Stimulated activated CD8-positive, alpha-beta memory T cell treated with anti-CD3 and anti-CD28 coated beads, Interleukin-7, amount 100 ng/mL, for 1 hour (primary cell): ENCODE measurements at places on chromosomes 16 and 17.

GRCh38 chr17:27379888-27380533 is 76.2 kb upstream of the KSR1 start:
- DNase-seq: no peak

DNA sequence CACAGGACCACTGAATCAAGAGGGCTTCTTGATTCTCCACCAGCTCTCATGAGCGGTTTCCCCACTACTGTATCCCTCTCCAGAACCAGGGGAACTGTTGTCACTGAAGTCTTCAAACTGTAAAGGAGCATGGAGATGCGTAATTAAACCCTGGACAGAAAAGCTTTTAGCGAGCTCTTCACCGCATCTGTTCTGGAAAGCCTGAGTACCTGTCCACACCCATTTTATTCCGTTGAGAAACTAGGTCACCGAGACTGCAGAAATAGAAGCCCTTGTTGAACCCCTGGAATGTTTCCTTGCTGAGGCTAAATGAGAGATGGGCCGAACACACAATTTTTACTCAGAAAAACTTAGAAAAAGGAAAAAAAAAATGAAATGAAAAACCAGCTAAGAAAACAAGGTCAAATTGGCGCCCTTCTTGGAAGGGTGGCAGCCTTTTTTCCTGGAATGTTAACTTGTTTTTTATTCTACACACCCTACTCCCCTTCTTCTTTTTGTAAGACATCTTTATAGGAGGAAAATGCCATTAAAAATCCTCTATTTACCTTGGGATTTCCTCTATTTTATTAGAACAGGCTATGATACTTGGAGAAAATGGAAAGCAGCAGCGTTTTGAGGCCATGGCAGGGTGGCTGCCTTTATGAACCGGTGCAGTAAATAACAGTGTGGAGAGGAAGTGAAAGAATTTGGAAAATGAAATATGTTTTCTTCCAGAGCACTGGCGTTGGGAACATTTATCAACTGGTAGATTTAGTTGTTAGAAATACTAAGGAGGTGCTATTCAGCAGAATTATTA is 52.6 kb upstream of the CRISPLD2 start:
- DNase-seq: no peak

- DNase-seq: no peak
Measured at GRCh38 chr17:80698297-80698696, 153.7 kb downstream of the RPTOR start.

- DNase-seq: no peak
Measured at GRCh38 chr16:86895606-86896005, 317.3 kb downstream of the FOXL1 start.

DNA sequence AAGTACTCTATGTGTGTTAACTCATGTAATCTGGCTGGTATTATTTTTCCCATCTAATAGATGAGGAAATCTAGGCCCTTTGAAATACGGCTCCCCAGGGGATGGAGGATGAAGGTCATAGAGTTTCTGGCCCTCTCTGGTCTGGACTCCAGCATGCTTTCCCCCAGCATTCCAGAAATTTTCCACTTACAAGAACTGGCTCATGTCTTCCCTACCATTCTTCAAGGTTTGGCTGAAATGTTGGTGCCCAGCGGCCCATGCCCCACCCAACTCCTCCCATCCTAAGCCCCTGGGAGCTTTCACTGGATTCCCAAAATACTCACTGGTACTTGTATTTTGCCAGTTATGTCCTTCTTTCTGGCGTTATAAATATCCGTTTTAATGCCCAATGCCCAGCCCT is 237.5 kb upstream of the NLRP1 start:
- DNase-seq: no peak

DNA sequence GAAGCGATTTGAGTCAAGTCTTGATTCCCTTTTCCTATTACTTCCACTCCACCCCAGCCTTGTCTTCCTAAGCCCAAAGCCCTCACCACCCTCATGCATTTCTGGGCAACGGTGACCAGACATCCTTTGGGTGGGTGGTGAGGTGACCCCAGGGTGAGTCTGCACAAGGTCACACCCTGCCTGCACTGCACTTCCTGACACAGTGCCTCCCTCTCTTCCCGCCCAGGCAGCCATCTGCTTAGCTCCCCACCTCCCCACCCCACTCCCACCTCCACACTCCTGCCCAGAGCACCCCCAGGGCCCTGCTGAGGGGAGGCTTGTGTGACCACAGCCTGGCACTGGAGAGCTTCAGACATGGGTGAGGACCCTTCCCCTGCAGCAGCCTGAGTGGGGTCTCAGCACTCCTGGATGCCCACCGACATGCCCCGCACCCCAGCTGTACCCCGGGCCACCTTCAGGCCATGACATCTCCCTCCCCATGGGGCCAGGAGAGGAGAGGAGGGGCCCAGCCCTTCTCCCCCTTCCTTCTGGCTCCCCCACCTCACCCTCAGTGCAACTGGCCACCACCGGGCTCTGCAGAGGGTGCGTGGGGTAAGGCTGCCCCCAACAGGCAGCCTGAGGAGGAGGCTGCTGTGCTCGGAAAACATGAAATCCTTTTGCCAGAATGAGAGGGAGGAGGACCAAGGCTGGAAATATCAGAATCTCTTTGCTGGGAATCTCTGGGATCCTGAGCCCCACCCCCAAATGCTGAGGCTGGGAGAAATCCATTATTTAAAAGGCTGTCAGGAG is 68.6 kb downstream of the CCT6B start:
- no peak for DNase-seq

DNA sequence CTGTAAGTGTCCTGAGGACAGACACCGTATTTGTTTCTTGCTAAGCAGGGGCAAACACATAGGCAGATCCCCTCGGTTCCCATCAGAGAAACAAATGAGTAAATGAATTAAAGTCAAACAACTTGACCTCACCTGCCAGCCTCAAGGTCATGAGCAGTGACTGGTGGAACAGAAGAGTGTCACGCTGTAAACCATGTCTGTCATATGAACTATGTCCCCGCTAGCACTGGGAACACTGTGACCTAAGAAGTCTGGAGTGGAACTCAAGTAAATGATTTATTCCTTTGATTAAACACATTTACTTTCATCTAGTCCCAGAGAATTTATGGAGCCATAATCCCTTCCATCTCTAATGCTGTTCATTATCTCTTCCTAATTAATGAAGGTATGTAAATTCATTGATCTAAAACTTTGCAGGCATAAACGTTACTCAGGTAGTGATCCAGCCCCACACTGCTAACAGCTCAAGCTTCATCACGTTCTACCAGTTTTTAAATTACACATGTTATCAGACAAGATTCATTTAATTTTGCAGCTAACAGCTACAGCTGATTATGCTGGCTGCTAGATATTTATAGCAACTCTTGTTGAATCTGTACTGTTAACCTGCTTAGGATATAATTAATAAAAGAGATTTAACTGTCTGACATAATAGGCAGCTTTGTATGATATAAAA is 38.7 kb downstream of the CPPED1 start:
- DNase-seq: no peak

- no peak for DNase-seq
Measured at GRCh38 chr17:33038740-33039139, 47.1 kb downstream of the SPACA3 start.

- DNase-seq: no peak
Measured at GRCh38 chr17:55575058-55575636, 63.9 kb upstream of the SMIM36 start.

- no peak for DNase-seq
Measured at GRCh38 chr16:58503863-58504688, 4.1 kb downstream of the NDRG4 start.

DNA sequence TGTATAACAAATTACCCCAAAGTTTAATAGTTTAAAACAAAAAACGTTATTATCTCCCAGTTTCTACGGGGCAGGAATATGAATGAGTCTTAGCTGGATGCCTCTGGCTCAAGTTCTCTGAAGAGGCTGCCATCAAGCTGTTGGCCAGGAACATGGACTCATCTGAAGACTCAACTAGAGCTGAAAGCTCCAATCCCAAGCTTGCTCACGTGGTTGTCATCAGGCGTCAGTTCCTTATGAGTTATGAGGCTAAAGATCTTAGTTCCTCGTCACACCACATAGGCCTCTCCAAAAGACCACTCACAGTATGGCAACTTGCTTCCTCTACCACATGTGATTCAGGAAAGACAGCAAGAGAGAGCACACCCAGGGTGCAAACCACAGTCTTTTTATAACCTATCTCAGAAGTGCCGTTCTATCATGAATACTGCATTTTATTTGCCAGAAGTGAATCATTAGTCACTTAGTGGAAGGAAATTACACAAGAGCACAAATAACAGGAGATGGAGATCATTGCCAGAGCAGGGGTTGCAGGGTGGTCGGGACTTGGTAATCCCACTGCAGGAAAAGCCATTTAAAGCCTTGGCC is 48.7 kb upstream of the NLK start:
- DNase-seq: no peak

GRCh38 chr16:57577691-57578224 is 35.3 kb downstream of the ADGRG5 start:
- DNase-seq: peak; percentile 27

DNA sequence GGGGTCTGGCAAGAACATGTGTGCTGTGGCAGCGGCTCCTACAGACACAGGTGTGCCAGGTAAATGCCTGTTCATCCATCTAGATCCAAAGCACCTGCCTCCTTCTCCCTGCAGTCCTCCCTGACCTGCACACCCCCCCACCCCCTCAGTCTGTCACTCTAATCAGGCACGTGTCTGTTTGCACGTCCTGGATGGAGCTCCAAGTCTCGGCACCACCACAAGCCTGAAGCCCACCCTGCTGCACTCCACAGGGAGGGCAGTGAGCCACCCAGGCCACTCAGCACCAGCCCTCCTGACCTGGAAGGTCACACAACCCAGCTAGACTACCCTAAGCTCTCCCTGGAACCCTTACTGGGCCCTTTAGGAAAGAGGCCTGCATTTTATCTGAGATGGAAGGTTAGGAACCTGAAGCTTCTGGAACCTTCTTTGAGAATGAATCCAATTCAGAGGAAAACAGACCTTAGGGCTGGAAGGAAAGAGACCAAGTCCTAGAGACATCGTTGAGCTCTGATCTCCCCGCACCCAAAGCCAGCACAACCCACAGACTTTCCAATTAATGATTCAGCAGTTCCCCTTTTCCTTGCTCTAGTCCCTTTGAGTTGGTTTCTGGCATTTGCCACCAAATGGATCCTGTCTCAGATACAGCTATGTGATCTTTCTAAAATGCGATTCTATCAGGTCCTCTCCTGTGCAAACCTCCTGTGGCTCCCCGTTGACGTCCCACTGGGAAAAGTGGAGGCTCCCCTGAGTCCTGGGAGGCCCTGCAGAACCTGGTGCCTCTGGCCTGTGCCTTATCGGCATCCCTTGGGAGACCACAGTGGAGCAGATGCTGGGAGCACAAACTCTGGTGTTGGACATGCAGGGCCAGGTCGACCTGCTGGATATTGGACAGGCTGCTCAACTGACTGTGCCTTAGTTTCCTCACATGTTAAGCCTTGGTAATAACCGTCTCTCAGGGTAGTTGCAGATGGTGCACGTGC is 67.9 kb downstream of the PRMT7 start:
- no peak for DNase-seq

DNA sequence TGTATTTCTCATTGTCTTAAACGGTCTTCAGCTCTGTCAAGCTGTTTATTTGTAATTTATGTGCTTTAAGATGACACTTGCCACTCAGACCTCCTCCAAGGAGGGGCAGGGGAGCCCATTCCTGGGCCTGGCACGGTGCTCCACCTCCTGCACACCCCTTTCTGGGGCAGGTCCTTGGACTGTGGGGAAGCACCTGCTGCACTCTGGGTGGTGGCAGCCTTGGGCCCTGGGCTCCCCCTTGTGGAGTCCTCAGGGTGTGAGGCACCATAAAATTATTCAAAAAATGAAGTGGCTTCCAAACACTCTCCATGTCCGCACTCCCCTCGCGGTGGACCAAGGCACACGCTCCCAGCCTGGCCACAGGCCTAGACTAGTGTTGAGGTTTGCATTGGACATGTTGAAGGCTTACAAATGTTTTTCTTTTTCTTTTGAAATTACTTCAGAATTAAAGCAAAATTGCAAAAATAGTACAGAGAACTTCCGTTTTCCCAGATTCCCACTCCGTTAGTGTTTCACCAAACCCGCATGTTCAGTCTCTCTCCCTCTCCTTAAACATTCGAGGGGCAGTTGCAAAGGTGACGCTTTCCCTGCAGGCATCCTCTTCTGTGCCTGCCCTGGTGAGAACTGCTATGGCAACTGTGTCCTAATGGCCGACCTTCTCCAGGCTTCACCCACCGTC is 32.4 kb downstream of the FOXK2 start:
- DNase-seq: peak; percentile 53

DNA sequence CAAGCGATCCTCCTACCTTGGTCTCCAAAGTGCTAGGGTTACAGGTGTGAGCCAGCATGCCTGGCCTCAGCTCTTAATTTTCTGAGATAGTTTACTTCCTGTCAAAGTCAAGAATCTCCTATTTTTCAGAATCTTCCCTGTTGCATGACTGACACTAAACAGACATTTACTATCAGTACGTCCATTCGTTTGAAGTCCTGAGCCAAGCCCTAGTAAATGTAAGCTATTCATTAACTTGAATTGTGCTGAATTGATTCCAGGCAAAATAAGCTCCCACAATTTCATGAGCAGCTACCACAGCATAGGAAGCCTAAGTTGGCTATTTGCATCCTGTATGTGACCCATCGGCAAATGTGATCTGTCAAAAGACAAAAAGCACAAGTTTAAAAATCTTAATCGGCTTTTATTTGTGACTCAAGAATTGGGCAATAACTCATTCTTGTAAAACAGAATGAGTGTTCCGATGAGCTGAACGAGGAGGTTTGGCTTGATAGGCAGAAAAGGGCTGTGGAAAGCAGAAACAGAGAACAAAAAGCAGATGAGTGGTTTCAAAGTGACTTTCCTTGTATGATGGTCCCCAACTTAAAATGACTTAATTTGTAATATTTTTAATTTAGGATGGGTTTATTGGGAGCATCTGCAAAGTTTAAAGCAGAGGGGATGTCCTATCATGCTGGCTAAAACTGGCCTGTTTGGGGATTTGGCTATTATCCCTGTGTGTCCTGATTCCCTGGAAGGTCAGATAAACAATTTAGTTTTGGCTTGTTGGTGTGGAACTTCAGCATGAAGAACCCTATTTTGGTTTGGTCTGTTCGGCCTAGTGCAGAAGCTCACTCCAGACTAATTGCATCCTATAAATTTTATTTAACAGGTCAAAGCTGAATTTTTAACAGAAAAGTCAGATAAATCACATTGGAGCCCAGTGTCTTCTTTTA is 14.2 kb downstream of the RNF112 start:
- no peak for DNase-seq

DNA sequence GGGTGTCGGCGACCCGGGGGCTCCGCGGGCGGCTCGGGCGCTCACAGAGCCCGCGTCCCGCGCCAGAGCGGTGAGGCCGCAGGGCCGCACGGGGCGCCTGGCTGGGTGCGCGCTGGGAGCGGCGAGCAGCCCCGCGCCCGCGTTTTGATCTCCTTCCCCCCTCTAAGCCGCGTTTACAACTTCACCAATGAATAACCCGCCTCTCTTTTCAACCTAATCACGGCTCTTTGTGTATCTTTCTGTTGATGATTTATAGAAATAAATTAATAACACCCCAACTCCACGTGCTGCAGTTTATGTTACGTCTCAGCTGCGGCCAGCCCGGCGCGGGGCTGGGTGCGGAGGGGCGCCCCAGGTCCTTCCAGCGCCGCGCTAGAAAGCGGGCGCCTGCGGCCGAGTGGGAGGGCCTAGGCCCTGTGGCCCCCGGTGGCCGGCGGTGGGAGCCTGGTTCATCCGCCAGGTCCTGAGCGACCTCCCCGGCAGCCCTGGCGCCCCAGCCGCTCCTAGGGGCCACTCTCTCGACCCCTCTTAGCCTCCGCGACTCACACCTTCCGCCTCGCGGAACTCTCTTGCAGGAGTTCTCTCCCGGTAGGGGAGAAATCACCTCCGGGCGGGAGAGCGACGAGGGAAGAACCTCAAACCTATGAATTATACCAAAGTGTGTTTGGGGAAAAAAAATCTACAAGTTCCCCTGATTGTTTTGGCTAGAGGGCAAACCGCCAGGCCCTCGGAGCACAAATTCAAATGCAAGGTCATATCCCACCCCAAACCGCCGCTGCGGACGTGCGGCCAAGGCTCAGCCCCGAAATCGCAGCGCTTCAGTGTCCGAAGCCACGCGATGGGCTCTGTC is 1.9 kb downstream of the HNF1B start:
- no peak for DNase-seq
